Spleen (tissue), 13 donors: ENCODE measurements at places on chromosomes 5 and 9. TPM values are rescaled to one million over a fixed set of nuclear protein-coding genes. Genes with fewer than 3 reads are reported as not detected.

- H3K27ac ChIP-seq: no peak overlapping the region
- H3K27me3 ChIP-seq: no peaks in the 10 kb centered on the region
- H3K4me1 ChIP-seq: no peaks in the 10 kb centered on the region
- H3K4me3 ChIP-seq: no peak overlapping the region
- no peaks in the 10 kb centered on the region for H3K36me3 ChIP-seq
Observed at GRCh38 chr5:132065351-132065937, 5.0 kb downstream of the IL3 start.

DNA sequence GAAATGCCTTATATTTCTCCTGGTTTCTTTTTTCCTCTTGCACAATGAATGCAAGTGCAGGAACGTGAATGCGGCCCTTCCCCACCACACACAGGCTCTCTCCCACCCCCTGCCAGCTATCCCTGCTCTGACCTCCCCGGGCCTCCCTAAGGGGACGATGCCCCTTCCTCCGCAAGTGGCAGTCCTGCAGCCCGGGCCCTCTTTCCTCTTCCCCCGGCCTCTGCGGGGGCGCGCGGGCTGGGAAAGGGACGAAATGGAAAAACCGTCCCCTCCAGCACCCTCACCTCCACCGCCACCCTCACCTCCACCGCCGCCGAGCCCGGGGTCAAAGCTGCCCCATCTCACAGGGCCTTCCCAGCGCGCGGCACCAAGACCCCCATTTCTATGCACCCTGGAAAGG lies 44.7 kb downstream of the GAS1 start:
- H3K27me3 ChIP-seq: peaks cover 4% of the 10 kb centered on the region
- H3K36me3 ChIP-seq: no peaks in the 10 kb centered on the region
- H3K27ac ChIP-seq: no peak overlapping the region
- peaks cover 12% of the 10 kb centered on the region for H3K4me1 ChIP-seq
- no peak for DNase-seq
- no peak overlapping the region for H3K4me3 ChIP-seq

GRCh38 chr9:101639785-101640665 lies 45.3 kb upstream of the PPP3R2 start:
- no peaks in the 10 kb centered on the region for H3K4me1 ChIP-seq
- no peak overlapping the region for H3K4me3 ChIP-seq
- no peaks in the 10 kb centered on the region for H3K27me3 ChIP-seq
- no peak for DNase-seq
- H3K36me3 ChIP-seq: no peaks in the 10 kb centered on the region

DNA sequence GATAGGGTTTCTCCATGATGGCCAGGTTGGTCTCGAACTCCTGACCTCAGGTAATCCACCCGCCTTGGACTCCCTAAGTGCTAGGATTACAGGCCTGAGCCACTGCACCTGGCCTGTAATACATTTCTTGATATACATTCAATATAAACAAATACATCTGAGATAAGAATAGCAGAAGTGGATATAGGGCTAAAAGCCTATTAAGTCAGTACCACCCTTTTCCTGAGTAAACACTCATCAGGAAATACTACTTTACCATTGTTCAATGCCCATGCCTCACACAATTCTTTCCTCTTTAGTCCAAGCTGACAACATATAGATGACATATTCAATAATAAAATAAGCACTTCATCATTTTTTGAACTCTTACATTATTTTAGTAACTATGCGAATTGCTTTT lies 64.8 kb downstream of the MRPS27 start:
- H3K27ac ChIP-seq: no peak overlapping the region
- DNase-seq: no peak
- H3K4me1 ChIP-seq: peaks cover 18% of the 10 kb centered on the region
- H3K36me3 ChIP-seq: no peaks in the 10 kb centered on the region
- H3K4me3 ChIP-seq: no peak overlapping the region

DNA sequence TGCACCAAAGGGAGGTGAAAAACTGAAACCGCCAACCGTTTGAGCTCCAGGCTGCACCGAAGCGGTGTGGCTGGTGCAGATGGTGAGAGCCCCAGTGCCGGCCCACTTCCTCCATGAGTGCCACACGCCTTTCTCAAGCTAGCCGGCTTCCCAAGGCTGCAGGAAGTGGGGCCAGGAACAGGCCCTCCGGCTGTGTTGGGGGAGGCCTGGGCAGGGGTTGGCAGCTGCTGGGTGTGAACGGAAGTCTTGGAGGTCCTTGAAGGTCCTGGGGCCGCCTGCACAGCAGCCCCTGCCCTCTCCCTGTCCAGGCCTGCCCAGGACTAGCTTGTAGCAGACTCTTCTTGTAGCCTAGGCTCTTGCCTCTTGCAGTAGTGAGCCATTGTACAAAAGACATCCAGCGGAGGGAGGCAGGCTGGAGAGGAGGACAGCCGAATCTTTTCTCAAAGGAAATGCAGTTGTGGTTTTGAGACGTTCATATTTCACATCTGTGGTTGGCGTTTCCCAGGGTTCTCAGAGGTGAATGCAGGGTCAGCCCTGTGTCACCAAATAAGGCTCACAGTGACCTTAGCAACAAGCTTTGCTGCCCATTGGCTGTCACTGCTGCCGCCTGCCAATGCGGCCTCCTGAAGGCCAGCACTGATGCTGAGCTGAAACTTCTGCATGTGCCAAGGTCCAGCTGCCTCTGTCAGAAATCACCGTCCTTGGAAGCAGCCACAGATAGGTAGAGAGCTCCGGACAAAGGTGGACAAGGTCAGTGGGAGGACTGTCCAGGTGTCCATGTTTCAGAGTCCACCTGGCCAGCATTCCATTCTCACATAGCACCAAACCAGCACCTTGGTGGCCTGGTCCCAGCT lies 23.9 kb downstream of the IRF1 start:
- DNase-seq: peak; percentile 95
- H3K27me3 ChIP-seq: no peaks in the 10 kb centered on the region
- H3K4me3 ChIP-seq: peak overlapping the region; percentile 58
- peaks cover 100% of the 10 kb centered on the region for H3K4me1 ChIP-seq

The OTP gene
- not detected for polyA plus RNA-seq

The TEK gene
- polyA plus RNA-seq: 2.8 TPM
